ENCODE measurements at places on chromosomes 2 and 18. TPM values are rescaled to one million over a fixed set of nuclear protein-coding genes. Genes with fewer than 3 reads are reported as not detected.

The SLC8A1 gene
- not detected for polyA plus RNA-seq

The ST8SIA3 gene
- polyA plus RNA-seq: not detected

The FLACC1 gene
- polyA plus RNA-seq: 1.9 TPM

The FBXO48 gene
- 0.36 TPM for polyA plus RNA-seq

The RFTN2 gene
- 0.13 TPM for polyA plus RNA-seq

The DAPL1 gene
- not detected for polyA plus RNA-seq

The REG1B gene
- not detected for polyA plus RNA-seq

The CBLN2 gene
- not detected for polyA plus RNA-seq

All from naive thymus-derived CD8-positive, alpha-beta T cell (primary cell).